ENCODE measurements at places on chromosomes 5 and 9.

- no peak for DNase-seq
These were observed 89.1 kb downstream of the STK10 start for GRCh38 chr5:172098883-172099282.

- no peak for DNase-seq
These were observed 129.9 kb upstream of the RPS23 start for GRCh38 chr5:82408033-82408432.

DNA sequence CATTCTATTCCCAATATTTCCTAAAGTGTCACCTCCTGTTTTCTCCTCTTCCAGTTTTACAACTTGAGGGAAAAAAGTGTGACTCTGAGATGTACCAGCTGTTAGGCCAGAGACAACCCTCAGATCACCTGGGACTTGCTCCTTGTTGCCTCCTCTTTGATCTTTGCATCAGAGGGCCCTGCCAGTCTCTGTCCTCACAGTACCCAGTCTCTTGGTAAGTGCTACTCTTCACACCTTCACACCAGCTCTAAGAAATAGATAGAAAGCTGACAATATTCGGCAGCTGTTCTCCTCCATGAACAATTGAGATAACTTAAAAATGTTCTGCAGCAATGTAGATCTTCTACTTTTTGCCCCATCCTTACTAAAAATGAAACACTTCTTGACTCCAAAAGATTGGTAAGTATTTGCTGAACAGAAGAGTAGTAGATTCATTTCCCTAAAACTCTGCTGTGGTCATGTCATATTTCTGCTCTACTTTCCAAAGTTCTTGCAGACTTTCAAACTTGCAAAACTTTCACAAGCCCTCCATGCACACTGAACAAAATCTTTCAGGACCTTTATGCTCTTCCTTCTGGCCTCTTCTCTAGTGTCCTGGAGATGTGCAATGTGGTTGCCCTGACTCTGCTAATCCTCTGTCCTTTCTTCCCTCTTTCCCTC, 188.6 kb downstream of the SNX18 start:
- DNase-seq: no peak

DNA sequence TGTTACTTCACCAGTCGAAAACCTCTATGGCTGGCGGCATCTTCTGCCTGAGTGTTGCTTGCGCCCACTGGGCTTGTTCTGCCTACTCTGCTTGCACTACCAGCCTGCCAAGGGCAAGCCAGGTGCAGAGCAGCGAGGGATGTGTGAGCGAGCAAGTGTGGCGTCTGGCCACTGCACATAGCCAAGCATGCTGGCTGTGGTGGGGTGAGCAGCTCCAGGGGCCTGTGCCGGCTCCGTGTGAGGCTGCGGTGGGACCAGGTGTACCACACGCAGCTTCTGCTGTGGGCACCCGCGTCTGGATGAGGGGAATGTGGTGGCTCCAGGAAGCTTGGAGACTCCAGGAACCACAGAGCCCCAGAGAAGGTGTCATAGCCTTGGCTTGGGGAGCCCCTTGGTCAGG, 51.4 kb downstream of the GTF3C4 start:
- DNase-seq: no peak

DNA sequence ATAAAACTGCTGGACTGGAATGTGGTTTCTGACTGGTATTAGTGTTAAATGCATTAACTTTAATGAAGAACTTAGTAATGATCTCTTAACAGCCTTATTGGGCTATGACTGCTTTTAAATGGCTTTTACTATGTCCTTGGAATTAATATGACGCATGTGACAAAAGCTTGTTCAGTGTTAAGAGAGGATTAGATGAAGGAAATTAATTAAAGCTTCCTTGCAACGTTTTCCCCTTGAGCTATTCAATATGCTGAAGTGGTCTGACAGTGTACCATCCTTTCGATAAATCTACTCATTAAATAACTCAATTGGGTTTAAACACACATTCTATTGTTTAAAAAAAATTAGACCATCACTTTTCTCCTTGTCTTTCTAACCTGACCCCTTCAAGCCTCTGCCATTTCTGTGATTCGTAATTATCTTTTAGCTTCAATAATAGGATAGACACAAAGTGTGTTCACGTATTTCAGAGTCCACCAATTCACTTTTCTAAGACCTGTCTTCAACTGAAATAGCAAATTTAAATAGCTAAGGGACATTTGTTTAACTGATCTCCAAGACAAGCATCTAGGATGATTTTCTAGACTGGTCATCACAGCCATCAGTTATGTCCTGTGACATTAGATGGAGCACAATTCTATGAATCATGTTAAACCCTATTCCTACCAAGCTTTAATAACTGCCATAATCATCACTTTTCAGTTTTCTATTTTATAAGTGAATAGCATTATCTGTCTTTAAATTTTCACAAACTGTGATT, 1258.0 kb upstream of the CDH9 start:
- DNase-seq: no peak

DNA sequence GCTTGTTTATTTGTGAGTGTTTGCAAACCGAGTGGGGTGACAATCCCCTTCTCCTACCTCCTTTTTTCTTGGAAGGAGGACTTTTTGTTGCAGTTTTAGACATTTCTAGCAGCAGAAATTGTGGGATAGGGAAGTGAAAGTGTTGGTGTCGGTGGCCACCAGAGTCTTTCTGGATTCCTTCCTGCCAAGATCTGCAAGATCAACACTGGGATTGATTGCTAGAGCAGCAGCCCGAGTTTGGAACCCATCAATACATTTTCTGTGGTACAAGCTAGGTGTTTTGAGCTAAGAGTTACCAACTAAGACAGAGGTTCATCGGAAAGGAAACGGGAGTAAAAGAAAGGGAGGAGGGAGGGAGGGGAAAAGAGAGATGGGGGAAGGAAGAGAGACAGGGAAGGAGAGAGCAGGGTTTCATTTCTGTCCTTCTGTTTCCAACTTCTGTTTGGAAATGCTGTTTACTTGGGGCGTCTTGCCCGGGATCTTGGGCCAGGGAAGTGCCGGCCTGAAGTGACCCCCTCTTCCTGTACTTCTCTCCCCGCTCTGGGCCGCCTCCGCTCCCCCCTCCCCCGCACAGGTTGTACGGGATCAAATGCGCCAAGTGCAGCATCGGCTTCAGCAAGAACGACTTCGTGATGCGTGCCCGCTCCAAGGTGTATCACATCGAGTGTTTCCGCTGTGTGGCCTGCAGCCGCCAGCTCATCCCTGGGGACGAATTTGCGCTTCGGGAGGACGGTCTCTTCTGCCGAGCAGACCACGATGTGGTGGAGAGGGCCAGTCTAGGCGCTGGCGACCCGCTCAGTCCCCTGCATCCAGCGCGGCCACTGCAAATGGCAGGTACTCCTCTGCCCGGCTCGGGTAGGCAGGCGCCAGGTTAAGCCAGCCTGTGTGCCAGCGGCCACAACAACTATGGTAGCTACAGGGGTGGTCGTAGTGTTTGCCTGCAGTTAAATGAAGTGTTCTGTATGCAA, 4.0 kb downstream of the ISL1 start:
- DNase-seq: no peak
